ENCODE measurements at places on chromosomes 6 and 20.

- DNase-seq, result no peak
Observed at GRCh38 chr20:19952392-19952791, 64.8 kb upstream of the NAA20 start.

DNA sequence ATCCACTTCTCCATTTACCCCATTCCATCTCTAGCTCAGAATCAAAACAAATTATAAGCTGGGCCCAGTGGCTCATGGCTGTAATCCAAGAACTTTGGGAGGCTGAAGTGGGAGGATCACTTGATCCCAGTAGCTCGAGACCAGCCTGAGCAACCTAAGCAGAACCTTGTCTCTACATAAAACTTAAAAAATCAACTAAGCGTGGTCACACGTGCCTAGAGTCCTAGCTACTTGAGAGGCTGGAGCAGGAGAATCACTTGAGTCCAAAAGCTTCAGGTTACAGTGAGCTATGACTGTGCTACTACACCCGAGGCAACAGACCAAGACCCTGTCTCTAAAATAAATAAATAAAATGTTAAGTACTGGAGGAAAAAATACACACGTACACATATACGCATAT is 74.7 kb upstream of the RUNX2 start:
- no peak for DNase-seq

- DNase-seq, result no peak
Observed at GRCh38 chr20:32924781-32925180, 66.1 kb downstream of the EFCAB8 start.

- no peak for DNase-seq
Observed at GRCh38 chr6:29763491-29764289, 40.5 kb downstream of the HLA-F start.
